Anterior cingulate cortex (tissue), 58 donors: ENCODE measurements at places on chromosomes 13 and 19.

DNA sequence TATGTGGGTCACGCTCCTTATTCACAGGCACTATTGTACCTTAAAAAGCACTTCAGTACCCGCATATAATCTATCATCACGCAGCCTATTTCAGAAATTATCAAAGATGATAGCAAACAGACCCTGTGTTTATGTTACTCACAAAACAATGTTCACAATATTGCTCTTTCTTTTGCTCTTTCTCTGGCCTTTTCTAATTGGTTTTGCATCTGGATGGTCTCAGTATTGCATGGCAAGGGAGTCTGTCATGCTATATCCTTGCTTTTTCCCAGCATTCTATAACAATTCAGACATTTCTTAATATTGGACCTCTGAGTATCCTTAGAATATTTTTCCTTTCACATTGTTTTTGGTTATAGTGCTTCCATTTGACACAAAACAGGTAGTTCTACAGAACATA is 541.8 kb upstream of the KLF12 start:
- no peak for DNase-seq

- DNase-seq, result no peak
These were observed 118.8 kb downstream of the MIPEP start for GRCh38 chr13:23770428-23770827.

GRCh38 chr19:4439243-4439642 is 18.4 kb downstream of the UBXN6 start:
- peak; percentile 23 for DNase-seq

DNA sequence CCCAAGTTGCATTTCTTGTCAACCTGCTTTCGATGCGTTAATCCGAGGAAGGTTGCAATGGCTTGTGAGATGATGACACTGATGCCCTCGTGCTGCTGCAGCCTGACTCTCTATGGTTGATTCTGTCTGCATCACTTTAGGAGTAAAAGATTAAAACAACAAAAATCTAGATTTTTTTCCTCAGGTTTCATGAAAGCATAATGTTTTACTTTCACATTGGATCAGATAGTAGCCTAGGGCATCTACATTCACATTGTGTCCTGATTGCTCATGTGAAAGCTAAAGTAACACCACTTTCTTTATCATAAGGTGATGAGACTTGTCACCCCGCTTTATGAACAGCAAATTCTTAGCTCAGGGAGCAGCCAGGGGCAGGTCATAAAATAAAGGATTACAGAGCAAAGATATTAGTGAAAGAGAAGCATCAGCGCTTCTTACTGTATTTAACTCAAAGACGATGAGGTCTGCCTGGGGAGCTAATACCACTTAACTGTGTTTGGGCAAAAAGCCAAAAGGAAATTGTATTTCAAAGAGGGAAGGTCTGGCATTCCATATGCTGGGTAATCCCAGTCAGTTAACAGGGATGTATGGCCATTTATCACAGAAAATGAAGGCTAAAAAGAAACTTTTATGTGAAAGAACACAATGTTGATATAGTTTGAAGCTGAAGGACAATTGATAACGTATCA is 270.5 kb downstream of the GPC6 start:
- DNase-seq, result no peak

DNA sequence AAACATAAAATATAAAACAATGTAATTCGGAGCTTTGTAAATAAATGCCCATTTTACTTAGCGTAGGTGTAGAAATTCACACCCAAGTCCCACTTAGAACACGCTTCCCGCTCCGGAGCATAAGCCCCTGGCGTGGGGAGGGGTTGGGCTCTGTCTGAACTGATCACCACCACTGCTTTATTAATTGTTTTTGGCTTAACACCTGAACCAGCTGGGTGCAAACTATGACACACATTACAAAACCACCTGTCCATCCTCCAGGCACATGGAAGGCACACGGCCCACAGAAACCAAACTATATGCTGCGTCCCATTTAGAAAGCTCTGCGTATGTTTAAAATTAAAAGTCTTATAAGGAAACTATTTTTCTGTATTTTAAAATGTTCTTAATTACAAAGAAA is 25.9 kb downstream of the RASA3 start:
- DNase-seq, result no peak

GRCh38 chr13:89695343-89696257 is 1651.9 kb upstream of the MIR17HG start:
- peak; percentile 19 for DNase-seq

DNA sequence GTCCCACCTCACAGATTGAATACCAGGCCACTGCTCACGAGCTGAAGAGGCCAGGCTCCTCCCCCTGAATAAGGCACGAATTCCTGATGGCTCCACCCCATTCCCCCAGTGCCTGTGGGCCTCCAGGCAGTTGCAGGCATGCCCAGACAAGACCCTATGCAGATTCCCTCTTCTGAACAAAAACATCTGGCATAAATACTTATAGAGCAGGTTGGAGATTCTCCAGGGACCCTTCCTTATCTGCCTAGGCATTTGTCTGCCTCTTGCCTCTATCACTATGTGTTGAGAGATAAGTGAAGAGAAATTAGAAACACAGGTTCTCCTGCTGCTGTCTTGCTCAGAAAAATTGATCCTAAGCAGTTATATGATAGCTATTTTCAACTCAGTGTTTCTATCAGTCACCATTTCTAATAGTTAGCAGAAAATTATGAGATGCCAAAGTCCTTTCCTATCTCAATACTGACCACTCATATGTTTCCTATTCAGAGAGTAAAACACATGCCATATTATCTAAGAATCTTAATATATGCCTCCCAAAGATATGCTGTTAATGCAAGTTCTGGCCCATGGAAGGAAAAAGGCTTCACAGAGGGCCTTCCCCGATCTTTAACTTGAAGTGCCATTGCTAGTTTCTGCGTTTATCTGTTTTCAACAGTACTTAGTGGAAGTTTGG is 364.0 kb downstream of the KCTD12 start:
- no peak for DNase-seq

GRCh38 chr13:63124863-63125262 is 1709.2 kb upstream of the PCDH20 start:
- no peak for DNase-seq

DNA sequence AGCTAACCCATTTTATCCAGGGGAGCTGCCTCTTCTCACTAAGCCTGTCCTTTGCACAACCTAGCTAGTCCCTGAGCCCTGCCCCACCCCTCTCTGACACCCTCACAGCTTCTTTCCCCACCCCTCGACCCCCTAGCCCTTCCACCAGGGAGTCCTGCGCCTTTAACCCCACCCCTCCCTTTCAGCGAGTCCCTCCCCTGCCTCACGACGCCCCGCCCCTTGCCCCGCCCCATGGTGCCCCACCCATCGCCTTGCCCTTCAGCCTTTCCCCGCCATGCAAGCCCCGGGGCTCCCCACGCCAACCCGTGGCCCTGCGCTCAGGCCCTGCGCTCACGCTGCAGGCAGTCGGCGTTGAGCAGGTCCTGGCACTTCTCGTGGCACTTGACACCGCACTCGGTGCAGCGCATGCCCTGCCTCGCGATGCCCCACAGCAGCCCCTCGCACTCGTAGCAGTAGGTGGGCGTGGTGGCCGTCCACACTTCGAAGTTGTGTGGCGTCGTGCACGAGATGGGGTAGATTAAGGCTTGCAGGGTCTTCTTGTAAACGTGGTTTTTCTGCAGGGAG is 40.0 kb downstream of the UNC13A start:
- DNase-seq, result no peak

GRCh38 chr19:45638930-45639729 is at the start of gene EML2:
Gene EML2, minus strand, starts transcription at chr19:45639397. Its CDS starts 21 bp downstream, at chr19:45639376.
- DNase-seq, result no peak

DNA sequence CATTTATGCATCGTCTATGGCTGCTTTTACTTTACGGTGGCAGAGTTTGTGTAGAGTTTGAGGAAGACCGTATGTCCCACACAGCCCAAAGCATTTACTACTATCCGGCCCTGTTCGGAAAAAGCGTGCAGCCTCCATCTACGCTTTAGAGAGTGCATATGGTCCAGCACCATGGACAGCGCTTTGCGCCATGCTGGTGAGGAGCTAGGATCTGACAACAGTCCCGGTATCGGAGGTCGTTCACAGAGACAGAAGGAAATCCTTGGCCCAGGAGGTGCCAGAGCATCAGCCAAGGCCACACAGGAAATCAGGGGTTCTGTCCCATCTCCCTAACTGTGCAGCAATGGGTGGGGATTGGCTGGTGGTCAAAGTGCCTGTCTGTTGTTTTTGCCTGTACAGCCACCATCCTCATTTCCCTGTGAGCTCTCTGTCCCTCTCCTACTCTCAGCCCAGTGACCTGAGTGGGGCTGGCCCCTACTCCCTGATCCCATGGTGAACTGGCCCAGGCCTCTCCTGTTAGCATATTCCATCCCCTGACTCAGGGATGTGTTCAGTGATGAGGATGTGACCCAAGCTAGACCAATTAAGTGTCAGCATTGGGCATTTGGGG is 16.2 kb upstream of the PRODH2 start:
- no peak for DNase-seq

DNA sequence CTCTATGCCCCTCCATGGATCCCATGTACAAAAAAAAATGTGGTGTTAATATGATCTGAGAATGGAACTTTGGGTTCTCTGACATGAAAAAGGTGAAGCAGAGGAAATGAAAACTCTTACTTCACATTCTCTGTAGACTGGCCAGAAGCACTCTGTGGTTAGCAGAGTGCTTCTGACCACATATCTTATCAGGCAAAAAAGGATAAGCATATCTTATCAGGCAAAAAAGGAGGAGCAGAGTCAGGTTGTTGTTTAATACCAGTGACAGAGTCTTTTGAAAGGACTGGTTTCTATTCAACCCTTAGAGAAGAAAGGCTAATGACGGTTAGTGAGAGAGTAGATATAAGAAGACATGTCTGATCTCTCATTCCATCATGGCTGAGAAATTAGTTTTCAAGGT is 1404.8 kb downstream of the SLITRK1 start:
- DNase-seq, result no peak

GRCh38 chr19:49475191-49475917 is 1.3 kb downstream of the FLT3LG start:
- no peak for DNase-seq

- DNase-seq, result no peak
These were observed 20.8 kb downstream of the NLRP4 start for GRCh38 chr19:55857149-55857548.

DNA sequence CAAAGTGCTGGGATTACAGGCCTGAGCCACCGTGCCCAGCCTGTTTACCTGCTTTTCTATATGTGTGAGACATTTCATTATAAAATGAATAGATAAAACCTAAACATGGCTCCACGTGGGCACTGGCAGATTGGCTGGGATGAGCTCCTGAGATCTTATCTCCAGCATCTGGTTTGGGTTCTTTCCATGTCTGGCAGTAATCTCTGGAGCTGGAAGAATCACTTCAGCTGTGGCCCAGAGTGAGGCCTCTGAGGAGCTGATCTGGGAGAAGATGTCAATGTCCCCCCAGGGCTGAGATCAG is 5.5 kb upstream of the SULT2A1 start:
- DNase-seq, result no peak

- DNase-seq, result no peak
These were observed 634.6 kb upstream of the ARGLU1 start for GRCh38 chr13:107202371-107203023.

DNA sequence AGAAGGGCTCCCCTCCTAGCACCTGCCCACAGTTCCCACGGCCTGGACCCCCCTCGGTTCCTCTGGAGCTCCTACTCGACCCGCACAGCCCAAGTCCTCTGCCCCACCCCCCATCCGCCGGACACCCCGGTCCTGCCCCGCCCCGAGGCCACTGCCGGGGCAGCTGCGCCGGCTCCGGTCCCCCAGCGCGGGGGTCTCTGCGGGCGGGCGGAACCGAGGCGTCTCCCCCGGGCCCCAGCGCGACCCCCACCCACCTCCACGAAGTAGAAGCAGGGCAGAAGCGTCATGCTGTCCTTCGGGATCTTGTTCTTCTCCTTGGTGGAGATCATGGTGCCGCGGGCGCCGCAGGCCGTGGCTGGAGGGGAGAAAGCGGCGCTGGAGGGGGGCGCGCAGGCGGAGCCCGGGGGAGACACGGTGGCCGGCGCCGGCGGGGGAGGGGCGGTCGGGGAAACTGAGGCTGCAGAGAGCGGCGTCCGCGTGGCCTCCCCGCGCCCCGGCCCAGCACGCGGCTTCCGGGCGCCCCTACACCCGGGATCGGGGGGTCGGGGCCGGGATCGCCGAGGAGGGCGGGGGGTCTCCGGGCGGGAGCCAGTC is 427 bp downstream of the PLPPR3 start:
- no peak for DNase-seq

GRCh38 chr13:41458761-41459431 is 1.5 kb downstream of the RGCC start:
- DNase-seq, result peak; percentile 16

DNA sequence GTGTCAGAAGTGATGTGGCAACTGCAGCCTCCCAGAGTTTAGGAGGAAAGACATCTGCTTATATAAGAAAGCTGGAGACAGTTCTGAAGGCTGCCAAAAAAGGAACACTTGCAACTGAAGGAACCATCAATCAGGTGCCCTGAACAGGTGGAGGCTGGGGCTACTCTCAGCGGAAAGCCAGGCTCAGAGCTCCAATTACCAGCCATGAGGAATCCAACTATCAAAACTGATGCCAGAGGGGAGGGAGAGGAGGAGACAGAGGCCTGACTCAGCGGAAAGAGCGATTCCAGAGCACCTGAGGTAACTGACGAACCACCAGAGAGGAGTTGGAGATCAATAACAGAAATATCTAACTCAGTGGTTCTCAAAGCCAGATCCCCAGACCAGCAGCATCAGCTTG is 24.3 kb downstream of the LEUTX start:
- DNase-seq, result no peak

GRCh38 chr13:30991184-30991583 is 58.7 kb downstream of the TEX26 start:
- DNase-seq, result no peak

GRCh38 chr19:9953802-9954542 is 17.7 kb upstream of the OLFM2 start:
- peak; percentile 87 for DNase-seq

DNA sequence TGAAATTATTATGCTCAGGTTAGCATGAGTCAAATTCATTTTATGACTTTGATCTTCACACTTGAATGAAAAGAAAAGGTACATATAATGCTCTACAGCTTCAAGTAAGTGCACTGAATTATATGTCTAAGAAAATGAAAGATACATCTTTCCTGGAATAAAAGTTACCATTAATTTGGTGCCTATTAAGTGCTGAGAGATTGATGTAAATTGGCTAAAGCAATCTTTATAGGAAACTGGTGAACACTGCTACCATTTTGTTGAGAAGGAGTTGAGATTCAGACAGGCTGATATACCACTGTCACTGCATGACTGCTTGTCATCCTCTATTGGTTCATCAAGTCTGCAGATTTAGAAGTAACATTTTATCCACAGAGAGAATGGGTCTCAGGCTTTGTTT is 416.8 kb upstream of the SPRY2 start:
- DNase-seq, result no peak

- DNase-seq, result no peak
These were observed 1189.7 kb downstream of the EFNB2 start for GRCh38 chr13:105345730-105346129.

DNA sequence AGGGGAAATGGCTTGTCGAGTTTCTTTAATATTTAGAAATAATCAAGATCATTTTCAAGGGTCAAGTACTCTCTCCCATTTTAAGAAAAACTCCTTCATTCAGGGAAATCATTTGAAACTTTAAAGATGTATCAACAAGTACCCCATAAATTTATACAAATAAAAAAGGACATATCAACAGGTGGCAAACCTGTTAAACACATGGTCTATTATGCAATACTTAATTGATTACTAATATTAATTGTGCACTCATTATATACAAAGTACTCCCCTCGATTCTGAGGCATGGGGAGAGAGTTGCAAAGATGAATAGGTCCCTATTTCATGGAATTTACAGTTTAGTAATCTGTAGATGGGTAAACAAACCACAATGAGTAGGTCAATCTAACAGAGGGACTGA is 2.1 kb upstream of the LRCH1 start:
- DNase-seq, result no peak

GRCh38 chr13:43572656-43573360 is 214.0 kb downstream of the ENOX1 start:
- DNase-seq, result no peak
